ENCODE measurements at places on chromosomes 12 and 14. TPM values are rescaled to one million over a fixed set of nuclear protein-coding genes. Genes with fewer than 3 reads are reported as not detected.

GRCh38 chr14:78593949-78594348 is 423.8 kb downstream of the NRXN3 start:
- DNase-seq, result peak; percentile 56

GRCh38 chr12:25151476-25151875 is 43.5 kb downstream of the DNAI7 start:
- DNase-seq, result peak; percentile 21

- no peak for DNase-seq
Measured at GRCh38 chr12:23744696-23745095, 204.8 kb downstream of the SOX5 start.

DNA sequence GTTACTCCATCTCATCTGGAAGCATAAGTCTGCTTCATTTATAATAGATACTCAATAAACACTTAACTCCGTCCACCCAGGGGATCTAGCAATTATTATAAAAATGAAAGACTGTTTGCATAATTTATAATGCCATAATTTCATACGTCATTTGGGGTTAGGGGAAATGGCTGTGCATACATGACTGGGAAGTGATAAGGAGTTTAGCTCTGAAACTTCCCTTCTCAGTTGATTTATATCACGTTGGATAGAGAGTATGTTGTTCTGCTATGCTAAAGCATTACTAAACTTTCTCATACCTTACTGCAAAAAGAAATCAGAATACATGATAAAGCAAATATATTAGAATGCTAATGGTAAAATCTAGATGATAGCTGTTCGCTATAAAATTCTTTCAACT is 90.4 kb upstream of the DYNC1H1 start:
- DNase-seq, result no peak

DNA sequence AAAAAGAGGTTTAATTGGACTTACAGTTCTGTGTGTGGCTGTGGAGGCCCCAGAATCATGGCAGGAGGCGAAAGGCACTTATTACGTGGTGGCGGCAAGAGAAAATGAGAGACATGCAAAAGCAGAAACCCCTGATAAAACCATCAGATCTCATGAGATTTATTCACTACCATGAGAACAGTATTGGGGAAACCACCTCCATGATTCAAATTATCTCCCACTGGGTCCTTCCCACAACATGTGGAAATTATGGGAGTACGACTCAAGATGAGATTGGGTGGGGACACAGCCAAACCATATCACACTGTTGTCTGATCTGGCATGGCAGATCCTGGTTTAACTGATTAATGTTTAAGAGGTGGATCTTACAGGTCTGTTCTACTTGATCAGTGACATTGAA is 5.6 kb downstream of the DDX47 start:
- DNase-seq, result no peak

- no peak for DNase-seq
Measured at GRCh38 chr14:100816950-100817901, 8.7 kb upstream of the MEG3 start.

GRCh38 chr14:102088012-102088792 is 1.4 kb upstream of the HSP90AA1 start:
- no peak for DNase-seq

- DNase-seq, result no peak
Measured at GRCh38 chr14:46651526-46652144, at the start of gene RPL10L. Gene RPL10L (minus strand): TSS chr14:46651781. CDS start chr14:46651736, 45 bp downstream.

Gene ACOT4
- total RNA-seq, result 1.7 TPM

Gene TRIP11
- total RNA-seq, result 49.4 TPM

Gene KRT82
- total RNA-seq, result not detected

Gene OTX2
- total RNA-seq, result not detected

Gene BCL2L2
- 17.8 TPM for total RNA-seq
